Stimulated activated CD8-positive, alpha-beta memory T cell treated with anti-CD3 and anti-CD28 coated beads, Interleukin-4, amount 100 ng/mL, for 1 hour (primary cell): ENCODE measurements at places on chromosomes 3 and 15.

DNA sequence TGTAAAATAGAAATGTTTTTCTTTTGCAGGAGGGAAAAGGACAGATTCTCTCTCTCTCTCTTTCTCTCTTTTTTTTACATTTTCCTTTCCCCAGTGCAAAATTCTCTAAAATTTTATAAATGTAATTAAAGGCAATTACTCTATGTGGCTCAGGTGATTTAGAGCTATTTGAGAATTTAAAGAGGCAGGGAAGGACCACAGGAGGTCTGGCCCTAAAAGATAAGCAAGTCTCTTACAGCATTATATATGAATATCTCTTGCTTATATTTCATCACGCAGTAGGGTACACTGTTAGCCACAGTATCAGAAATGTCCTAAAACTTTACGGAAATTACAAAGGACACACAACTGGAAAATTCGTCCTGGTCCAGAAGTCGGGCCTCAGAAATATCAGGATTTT is 70.5 kb upstream of the PPIB start:
- DNase-seq: no peak

GRCh38 chr3:195828762-195829161 is 17.0 kb upstream of the MUC4 start:
- DNase-seq: no peak

GRCh38 chr15:68935400-68935937 is 5.1 kb downstream of the SPESP1 start:
- DNase-seq: no peak

GRCh38 chr3:49506906-49507305 is 36.8 kb downstream of the DAG1 start:
- no peak for DNase-seq

GRCh38 chr3:35757991-35758757 is 118.8 kb downstream of the ARPP21 start:
- DNase-seq: no peak

GRCh38 chr3:113018536-113019181 is 27.9 kb downstream of the GTPBP8 start:
- no peak for DNase-seq
